ENCODE measurements at places on chromosomes 2 and 18.

DNA sequence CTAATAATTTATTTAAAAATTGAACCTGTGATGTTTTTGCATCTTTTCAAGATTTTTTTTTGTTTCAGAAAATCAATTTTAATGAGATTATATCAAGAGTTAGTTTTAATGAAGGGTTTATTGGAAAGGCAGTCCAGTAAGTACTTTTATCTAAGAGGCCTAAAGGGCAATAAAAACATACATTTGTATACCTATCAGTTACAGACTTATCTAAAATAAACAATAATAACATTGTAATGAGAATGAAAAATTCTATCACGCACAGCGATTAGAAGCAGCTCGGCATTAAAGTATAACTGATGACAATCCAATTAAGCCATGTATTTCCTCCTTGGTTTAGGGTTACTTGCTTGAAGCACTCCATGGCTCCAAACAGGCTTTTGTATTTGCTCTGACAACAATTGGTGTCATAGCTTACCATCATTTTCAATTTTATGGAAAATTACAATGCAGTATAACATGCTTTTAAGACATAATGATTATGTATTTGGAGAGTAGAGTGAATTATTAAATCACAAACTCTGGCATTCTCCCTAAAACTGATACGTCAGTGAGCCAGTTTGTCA is 629.4 kb downstream of the TSN start:
- no peak for DNase-seq

GRCh38 chr2:55099493-55099877 is 49.2 kb upstream of the RTN4 start:
- DNase-seq, result no peak

GRCh38 chr2:61017003-61017555 is 441 bp upstream of the PEX13 start:
- DNase-seq, result peak; percentile 50

DNA sequence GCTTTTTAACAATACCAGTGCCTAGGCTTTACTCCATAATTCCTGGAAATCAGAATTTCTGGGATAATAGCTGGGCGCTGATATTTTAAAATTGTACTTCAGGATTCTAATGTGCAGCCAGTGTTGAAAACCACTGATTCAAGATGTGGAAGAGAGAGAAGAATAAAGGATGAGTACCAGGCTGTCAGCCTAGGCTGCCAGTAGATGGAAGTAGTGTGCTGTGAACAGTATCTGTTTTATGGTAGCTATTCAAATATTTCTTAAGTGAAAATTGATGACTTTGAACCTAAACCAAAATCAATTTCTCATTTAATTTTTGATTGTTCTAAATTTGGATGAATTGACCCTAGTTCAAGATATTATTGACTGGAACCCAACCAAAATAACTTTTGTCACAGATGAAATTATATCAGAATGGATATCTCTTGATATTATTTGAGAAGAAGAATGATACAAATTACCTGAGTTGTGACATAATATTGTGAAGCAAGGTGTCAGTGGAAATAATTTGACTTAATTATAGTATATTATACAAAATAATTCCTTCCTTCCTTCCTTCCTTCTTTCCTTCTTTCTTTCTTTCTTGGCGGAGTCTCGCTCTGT is 88.0 kb downstream of the COMMD1 start:
- no peak for DNase-seq

DNA sequence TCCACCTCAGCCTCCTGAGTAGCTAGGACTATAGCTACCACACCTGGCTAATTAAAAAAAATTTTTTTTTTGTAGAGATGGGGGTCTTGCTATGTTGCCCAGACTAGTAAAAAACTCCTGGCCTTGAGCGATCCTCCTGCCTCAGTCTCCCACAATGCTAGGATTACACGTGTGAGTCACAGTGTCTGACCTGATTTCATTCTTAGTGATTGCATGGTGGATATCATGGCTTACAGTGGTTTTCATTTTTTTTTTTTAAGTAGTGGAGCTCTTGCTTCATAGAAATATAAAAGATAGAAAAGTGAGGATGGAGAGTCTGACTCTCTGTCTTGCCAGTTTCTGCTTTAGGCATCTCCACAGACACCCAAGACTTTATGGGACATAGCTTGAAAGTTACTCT is 83.6 kb downstream of the CDC42EP3 start:
- DNase-seq, result no peak

GRCh38 chr2:20593072-20594034 is 57.5 kb downstream of the HS1BP3 start:
- no peak for DNase-seq

GRCh38 chr2:64773461-64774118 is 119.9 kb upstream of the SERTAD2 start:
- DNase-seq, result no peak

GRCh38 chr2:65716698-65717097 is 284.3 kb upstream of the SPRED2 start:
- DNase-seq, result no peak

DNA sequence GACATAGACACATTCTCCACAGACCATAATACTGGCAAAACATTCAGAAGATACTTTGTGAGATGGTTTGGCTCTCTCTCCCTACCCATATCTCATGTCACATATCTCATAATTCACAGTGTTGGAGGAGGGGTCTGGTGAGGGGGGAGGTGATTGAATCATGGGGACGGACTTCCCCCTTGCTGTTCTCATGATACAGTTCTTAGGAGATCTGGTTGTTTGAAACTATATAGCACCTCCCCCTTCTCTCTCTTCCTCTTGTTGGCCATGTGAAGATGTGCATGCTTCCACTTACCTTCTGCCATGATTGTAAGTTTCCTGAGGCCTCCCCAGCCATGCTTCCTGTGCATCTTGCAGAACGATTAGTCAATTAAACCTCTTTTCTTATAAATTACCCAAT is 61.1 kb downstream of the HK2 start:
- no peak for DNase-seq

DNA sequence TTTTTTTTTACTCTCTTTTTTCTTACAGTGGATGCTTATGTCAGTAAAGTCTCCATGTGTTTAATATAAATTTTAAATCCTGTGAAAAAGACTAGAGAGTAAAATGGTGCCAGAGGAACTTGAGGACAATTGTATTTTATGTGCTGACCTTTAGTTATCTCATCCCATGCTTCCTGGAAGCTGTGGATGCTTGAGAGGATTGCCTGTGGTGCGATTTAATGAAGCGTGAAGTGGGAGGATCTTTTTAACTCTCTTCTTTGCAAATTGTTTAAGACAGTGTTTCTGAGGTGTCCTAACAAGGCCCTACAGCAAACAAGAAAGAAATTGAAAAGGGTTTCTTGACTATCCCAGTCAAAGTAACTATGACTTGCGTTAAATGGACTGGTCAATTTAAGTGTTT is 84.2 kb downstream of the DTNA start:
- DNase-seq, result no peak

All from activated T-helper 9 cell treated with anti-CD3 and anti-CD28 coated beads, Interleukin-2, amount 50 U/mL, for 16 hours (primary cell).